RKO (cell line): ENCODE measurements at places on chromosomes 2 and 18.

GRCh38 chr2:186853951-186854350 is 5.0 kb upstream of the ZSWIM2 start:
- no peak for DNase-seq

DNA sequence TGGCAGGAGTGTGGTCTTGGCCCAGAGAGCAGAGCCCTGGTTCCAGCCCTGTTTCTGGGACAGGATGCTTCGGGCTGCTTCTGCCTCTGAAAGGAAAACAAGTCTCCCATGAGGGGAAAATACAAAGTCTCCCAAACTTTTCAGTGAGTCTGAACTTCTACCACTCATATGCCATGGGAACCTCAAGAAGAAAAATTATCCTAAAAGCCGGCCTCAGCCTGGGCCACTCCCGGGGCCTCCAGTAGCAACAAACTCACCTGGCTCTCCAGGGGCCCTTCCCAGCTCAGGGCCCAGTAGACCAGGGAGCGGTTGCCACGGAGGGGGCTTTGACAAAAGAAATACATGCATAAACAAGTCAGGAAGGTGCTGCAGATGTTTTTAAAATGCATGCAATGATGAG is 289.2 kb upstream of the HDAC4 start:
- DNase-seq, result no peak

- no peak for DNase-seq
Observed at GRCh38 chr18:49876536-49876935, 63.2 kb upstream of the ACAA2 start.

GRCh38 chr2:153717060-153717459 is 154.7 kb upstream of the GALNT13 start:
- DNase-seq, result no peak

- DNase-seq, result no peak
Observed at GRCh38 chr2:189074506-189074905, 100.3 kb downstream of the COL3A1 start.
